ENCODE measurements at places on chromosomes 12 and 14.

GRCh38 chr12:6471989-6472360 lies 1.5 kb upstream of the VAMP1 start:
- peak; percentile 53 for DNase-seq
- H3K36me3 ChIP-seq: peaks cover 19% of the 10 kb centered on the region
- no peak overlapping the region for H3K27ac ChIP-seq
- no peak overlapping the region for H3K4me3 ChIP-seq
- no peaks in the 10 kb centered on the region for H3K27me3 ChIP-seq
- peaks cover 19% of the 10 kb centered on the region for H3K4me1 ChIP-seq

DNA sequence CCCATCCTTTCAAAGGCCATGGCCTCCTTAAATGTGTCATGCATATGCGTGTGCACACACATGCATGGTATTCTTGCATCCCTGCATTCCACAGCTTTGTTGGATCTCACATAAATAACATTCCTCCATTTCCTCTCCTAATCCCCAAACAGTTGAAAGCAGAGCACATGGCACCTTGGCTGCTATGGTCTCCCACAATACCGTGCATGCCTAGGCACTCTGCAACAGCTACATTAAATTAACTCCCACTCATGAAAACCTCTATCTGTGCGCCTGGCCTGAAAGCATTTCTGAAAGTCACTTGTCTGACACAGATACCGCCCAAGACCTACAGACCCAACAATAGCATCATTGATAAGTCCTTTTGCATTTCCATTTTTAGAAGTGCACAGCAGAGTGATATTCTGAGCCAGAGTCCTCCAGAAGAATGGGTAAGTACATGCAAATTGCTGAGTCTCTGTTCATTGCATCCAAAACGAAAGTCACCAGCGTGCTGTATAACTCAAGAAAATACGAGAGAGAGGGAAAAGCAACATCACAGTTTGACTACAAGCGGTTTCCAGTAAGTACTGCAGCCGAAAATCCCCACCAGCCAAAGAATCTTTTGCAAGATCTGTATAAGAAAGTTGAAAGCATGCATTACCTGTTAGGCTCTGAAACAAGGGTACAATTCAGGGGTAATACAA lies 436 bp downstream of the ASB2 start:
- no peaks in the 10 kb centered on the region for H3K4me1 ChIP-seq
- H3K4me3 ChIP-seq: no peak overlapping the region
- DNase-seq: no peak
- H3K27me3 ChIP-seq: peaks cover 23% of the 10 kb centered on the region
- no peaks in the 10 kb centered on the region for H3K36me3 ChIP-seq

GRCh38 chr12:103901518-103902173 lies 28.6 kb upstream of the HSP90B1 start:
- no peak overlapping the region for H3K4me3 ChIP-seq
- H3K27me3 ChIP-seq: peaks cover 12% of the 10 kb centered on the region
- H3K4me1 ChIP-seq: peaks cover 8% of the 10 kb centered on the region
- DNase-seq: no peak
- no peak overlapping the region for H3K27ac ChIP-seq
- H3K36me3 ChIP-seq: no peaks in the 10 kb centered on the region

DNA sequence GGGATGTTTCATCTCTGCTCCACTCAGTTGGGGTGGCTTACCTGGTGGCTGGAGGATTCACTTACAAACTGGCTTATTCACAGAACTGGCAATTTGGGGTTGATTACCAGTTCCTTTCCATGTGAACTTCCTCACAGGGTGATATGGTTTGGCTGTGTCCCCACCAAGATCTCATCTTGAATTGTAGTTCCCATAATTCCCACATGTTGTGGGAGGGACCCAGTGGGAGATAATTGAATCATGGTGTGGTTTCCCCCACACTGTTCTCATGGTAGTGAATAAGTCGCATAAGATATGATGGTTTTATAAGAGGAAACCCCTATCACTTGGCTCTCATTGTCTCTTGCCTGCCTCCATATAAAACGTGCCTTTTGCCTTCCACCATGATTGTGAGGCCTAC lies 26.9 kb upstream of the IGF1 start:
- H3K4me1 ChIP-seq: no peaks in the 10 kb centered on the region
- H3K4me3 ChIP-seq: no peak overlapping the region
- no peak overlapping the region for H3K27ac ChIP-seq
- H3K27me3 ChIP-seq: no peaks in the 10 kb centered on the region
- no peaks in the 10 kb centered on the region for H3K36me3 ChIP-seq

DNA sequence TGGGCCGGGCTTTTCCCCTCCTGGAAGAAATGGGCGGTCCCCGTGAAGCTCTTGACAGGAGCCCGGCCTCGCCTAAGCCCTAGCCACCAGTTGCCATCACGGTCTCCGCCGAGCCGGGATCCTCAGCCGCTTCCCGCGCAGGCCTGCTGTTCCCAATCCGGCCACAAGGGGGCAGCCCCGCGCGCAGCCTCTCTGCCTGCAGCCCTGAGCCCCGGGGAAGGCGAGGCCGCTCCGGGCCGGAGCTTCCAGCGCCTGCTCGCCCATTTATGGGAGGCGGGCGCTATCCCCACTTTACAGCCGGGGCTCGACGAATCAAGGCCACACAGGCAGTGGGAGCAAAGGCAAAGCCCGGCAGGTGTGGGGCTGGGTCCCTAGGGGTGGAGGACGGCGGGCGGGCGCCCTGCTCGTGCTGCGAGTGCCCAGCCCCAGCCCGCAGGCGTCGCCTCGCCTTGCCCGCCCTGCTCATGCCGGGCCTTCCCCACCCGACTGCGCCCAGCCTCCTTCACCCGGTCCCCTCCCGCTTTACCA lies 61.5 kb downstream of the LGMN start:
- H3K36me3 ChIP-seq: no peaks in the 10 kb centered on the region
- peak; percentile 48 for DNase-seq
- no peak overlapping the region for H3K27ac ChIP-seq
- no peaks in the 10 kb centered on the region for H3K27me3 ChIP-seq
- H3K4me3 ChIP-seq: no peak overlapping the region

GRCh38 chr14:91219517-91220389 lies 24.8 kb downstream of the GPR68 start:
- peaks cover 16% of the 10 kb centered on the region for H3K4me1 ChIP-seq
- peaks cover 28% of the 10 kb centered on the region for H3K36me3 ChIP-seq
- H3K27me3 ChIP-seq: no peaks in the 10 kb centered on the region
